ENCODE measurements at places on chromosomes 11 and 22.

GRCh38 chr11:81070948-81071347, 1630.1 kb upstream of the TENM4 start:
- peak; percentile 45 for DNase-seq

GRCh38 chr11:69682681-69683326, 7.7 kb upstream of the LTO1 start:
- no peak for DNase-seq

- DNase-seq, result no peak
Observed at GRCh38 chr22:18042685-18043084, 18.3 kb upstream of the MICAL3 start.

DNA sequence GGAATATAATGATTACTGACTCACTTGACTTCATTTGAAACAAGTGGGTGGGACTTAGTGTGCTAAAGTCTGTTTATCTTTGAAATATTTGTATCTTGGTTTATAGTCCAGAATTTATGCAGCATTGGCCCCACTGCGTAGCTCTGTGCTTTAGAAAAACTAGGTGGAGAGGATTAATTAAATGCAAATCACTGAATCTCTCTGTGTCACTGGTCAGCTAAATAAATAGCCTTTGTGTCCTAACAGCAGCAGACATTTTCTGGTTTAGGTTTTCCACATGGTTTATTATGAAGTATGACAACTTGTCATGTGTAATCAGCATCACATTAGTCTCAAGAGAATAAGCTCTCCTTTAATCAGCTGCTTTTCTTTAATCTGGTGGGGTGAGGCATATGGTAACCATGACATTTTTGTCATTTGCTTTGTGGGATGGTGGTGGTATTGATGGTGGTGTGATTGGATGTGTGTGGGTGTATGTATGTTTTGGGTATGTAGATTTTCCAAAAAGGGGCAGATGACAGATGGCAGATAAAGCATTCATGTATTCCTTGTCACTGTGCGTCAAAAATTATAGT, 33.9 kb downstream of the BCL2L13 start:
- no peak for DNase-seq

DNA sequence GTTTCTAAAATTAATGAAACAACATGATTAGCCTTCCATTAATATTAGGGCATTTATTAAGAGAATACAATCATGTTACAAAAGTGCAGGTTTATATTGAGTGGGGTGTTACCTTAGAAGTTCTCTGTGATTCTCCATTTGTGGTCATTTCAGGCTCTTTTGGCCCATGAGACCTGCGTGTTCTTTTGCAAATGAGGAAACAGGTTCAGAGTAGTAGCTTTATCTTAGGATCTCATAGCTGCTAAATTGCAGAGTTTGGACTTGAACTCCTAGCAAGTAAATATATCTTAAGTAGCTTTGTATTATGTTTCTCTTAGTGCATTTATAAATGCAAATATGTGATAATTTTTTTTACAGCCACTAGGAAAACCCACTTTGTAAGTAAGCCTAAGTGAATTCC, 18.3 kb downstream of the FAR1 start:
- DNase-seq, result no peak

- DNase-seq, result no peak
Observed at GRCh38 chr22:32446321-32446720, 17.9 kb downstream of the BPIFC start.
